ENCODE measurements at places on chromosomes 6 and 20. TPM values are rescaled to one million over a fixed set of nuclear protein-coding genes. Genes with fewer than 3 reads are reported as not detected.

The CD83 gene
- 10.0 TPM for polyA plus RNA-seq

The HEBP2 gene
- polyA plus RNA-seq, result not detected

The STMND1 gene
- not detected for polyA plus RNA-seq

DNA sequence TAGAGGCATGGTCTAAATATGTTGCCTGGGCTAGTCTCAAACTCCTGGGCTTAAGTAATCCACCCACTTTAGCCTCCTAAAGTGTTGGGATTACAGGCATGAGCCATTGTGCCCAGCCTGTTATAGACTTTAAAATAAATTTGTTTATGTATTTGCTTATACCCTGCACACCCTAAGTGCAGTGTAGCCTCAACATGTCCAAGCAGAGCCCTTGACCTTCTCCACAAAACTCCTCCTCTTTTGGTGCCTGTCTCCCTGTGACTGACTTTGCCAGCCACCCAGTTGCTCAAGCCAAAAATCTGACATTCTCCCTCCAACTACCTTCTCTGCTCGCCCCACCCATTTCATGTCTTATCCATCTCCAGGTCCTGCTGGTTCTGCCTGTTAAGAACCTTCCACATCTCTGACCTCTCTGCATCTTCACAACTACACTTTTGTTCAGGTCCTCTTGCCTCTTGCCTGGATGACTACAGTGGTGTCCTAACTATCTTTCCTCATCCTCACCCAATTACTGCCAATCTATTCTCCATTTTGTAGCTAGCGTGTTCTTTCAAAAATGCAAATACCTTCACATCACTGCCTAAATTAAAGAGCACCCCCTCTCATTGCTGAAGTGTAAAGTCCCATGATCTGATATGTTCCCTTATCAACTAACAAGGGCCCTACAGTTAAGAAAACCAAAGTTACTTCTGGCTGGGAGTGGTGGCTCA is 11.2 kb upstream of the KIFC1 start:
- DNase-seq, result no peak

The MATN4 gene
- 0.57 TPM for polyA plus RNA-seq

The TP53TG5 gene
- 0.45 TPM for polyA plus RNA-seq

DNA sequence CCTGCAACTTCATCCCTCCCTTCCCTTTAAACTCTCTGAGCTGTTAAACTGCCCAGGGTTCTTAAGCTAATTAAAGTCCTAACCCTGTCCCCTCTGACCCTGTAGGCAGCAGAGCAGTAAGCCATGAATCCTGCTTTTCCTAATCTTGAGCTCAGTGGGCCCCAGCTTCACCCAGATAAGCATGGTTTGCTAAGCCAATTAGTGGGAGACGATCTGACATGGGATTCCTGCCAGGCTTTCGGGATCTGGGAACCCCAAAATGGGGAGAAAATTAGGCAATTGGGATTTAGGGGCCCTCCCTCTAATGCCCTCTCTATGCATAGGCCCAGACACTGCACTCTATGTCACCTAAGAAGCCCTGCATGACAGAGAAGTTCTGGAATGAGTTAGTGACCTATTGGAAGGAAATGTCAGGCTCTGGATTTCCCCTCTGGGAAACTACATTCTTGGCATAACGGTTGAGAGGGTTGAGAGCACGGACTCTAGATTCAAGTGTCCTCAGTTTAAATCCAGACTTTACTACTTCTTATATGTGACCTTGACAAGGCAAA is 4.6 kb downstream of the XKR7 start:
- no peak for DNase-seq

The MYO6 gene
- 10.2 TPM for polyA plus RNA-seq

The OPRM1 gene
- not detected for polyA plus RNA-seq

GRCh38 chr6:62446647-62447316 is 160.8 kb upstream of the KHDRBS2 start:
- no peak for DNase-seq

DNA sequence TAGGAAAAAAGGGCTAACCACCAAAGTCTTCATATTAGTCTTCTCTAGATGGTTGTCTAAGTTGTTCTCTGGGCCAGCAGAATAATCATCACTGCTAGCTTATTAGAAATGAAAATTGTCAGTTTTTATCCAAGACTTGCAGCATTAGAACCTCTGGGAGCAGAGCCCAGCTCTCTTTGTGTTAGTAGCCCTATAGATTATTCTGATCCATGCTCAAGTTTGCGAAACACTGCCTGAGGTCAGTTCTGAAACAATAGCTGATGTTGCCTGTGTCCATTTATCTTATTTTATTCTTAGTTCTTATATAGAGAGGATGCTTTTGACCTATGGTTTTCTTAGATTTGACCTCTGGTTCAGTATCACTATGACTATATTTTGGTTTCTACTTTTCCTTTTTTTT is 66.9 kb downstream of the BCKDHB start:
- no peak for DNase-seq

DNA sequence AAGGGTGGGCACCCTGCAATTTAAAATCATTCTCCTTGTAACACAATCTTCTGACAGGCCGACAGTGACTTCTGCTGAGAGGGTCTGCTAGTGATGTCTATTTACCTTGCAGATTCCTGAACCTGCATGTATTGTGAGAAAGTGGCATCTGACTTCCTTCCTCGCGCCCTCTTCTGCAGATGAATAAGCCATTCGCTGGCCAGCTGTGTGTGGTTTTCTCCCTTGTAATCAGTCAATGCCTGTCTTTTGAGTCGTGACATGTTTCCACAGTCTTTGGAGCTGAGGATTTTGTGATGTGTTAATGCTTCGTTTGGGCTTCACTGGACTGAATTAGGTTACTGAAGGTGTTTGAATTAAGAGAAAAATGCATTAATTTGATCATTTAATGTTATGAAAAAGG is 125.3 kb downstream of the GRM1 start:
- DNase-seq, result no peak

- DNase-seq, result no peak
Measured at GRCh38 chr20:61447952-61448351, 195.9 kb downstream of the CDH4 start.

- no peak for DNase-seq
Measured at GRCh38 chr6:62272114-62272513, 13.9 kb downstream of the KHDRBS2 start.

Data from muscle of arm (tissue), 14 donors.